ENCODE measurements at places on chromosomes 2 and 18.

GRCh38 chr2:196131949-196132925 is 39.1 kb downstream of the STK17B start:
- DNase-seq, result no peak

GRCh38 chr2:195320413-195320973 is 336.5 kb upstream of the SLC39A10 start:
- DNase-seq, result no peak

DNA sequence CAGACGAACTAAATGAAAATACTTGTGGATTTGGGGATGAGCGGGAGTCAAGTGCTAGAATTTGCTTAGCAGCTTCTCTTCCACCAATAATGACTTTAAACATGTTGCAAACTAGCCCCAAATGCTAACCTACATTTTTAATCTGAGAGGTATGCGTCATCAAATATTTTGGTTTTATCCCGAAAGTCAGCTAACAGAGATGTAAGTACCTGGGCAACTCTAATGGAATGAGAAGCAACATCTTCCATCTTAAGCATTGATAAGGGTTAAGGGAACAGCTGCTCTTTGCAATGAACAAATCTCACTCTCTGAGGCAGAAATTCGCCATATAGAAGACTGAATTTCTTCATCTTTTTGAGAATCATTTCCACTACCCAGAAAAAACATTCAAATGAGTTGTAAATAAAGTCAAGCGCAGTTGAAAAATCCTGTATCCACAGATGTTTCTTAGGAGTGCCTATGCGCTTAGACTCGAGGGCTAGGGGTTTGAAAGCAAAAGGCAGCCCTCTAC is 926 bp upstream of the YPEL5 start:
- DNase-seq, result no peak

DNA sequence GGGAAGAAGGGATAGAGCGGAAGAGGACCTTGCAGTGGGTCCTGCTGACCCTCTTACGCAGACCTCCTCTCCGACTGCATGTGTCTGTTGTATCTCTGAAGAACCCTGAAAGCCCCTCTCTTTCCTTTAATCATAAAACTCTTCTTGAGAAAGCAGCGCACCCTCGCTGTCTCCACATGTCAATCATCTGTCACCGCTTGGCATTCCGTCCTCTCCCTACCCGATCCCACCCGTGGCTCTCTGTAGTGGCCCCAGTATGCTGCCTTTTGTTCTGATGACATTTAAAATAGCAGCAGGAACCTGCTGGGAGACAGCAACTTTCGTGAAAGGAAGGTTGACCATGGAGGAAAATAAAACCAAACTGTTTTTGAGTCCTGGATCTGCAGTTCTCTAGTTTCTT is 582.9 kb upstream of the SALL3 start:
- no peak for DNase-seq

DNA sequence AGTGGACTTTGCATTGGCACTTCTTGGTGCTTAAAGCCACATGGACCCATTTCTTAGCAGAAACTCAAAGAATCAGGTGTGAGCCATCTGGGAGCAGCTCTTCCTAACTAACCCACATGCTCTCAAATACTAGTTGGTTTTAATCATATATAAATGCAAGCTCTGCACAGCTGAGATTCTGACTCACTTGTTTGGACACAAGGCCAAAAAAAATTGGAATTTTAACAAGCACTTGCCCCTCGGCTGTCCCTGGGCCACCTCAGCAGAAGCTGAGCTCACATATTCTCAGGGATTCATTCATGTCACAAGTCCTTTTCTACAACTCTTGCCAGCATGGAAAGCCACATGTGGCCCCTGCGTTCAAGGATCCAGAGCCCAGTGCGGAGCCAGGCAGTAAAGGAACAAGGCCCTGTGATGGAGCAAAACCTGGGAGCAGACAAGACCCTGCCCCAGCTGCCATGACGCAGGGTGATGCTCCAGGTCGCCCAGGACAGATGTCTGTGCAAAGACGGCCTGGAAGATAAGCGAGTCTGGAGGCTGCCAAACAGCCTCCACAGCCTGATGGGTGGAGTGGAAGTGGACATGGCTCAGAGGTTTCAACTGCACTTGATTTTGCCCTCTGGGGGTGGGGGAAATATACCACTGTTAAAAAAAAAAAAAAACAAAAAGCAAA is 266.5 kb downstream of the EIPR1 start:
- DNase-seq, result no peak

GRCh38 chr18:10481831-10482230 is 27.4 kb downstream of the APCDD1 start:
- no peak for DNase-seq

DNA sequence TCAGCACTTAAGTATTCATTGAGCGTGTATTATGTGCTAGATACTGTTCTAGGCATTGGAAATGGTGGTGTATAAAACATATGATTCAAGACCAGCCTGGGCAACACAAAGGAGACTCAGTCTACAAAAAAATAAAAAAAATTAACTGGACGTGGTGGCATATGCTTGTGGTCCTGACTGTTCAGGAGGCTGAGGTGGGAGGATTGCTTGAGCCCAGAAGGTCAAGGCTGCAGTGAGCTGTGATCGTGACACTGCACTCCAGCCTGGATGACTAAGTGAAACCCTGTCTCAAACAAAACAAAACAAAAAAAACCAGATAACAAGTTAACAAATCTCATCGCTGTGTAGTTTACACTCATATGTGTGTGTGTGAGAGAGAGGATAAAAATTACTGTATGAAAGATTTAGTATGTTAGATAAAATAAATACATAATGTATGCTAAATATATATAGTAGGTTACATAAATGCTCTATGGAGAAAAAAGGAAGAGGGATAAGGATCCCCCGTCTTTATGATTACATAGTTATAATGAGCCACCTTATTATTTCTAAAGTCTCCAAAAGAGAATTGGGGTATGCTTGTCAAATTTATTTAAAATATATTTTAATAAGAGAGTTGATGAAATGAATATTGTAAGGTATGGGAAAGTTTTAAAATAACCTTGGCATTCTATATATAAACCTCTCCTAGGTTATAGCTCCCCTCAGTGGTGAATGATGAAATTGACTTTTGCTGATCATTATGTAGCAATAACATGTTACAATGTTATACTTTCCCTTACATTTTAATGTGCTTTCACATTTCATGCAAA is 69.2 kb downstream of the EHBP1 start:
- DNase-seq, result no peak

DNA sequence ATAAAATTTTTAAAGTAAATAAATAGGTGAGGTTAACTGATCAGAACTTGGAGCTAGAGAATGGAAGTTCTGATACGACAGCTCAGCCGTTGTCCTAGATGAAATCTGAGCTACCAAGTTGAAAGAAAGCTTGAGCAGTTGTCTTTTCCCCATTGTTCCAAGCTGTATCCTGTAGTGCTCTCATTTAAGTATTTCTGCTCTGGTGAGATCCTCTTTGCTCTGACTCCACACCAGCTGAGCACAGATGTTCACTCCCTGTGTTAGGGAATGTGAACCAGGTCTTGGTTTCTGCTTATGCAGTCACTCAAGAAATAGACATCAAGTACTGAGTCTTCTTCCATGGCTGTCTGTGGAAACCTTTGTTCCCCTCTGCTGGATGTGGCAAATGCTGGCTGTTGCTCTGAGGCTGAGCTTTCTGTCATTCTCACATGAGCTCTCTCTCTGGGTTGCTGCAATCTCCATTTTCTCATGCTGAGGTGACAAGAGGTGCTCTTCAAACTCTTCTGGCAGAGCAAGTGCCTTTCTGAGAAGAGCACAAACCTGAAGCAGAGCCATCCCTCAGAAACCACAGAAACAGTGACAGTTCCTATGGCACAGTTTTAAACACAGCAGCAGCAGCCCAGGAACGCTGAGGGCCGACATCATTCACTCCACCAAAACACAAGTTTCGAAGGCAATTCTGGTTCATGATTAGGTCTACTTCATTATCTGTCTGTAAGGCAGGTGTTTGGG is 194.1 kb downstream of the SP3 start:
- no peak for DNase-seq

GRCh38 chr2:7567646-7568045 is 650.4 kb downstream of the RNF144A start:
- DNase-seq, result no peak

DNA sequence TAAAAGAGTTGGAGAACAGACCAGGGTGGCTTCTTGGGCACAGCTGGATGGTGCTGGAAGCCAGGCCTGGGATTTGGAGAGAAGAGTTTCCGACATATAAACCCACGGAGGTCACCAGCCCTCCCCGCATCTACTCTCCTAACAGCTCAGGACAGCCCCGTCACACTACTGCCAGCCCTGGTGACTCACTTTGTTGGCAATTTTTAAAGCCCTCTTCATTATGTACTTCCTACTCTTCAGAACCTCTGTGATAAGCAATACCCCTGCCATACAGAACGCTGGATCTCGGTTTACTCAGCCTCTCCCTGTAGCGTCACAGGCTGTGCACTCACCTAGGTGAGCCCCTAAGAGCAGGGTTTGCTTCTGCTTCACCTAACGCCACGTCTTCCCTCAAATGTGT is 48.1 kb downstream of the ID2 start:
- DNase-seq, result no peak

GRCh38 chr18:48996901-48997463 is 46.2 kb upstream of the SMAD7 start:
- no peak for DNase-seq

GRCh38 chr2:230905448-230906421 is 19.3 kb downstream of the GPR55 start:
- no peak for DNase-seq

- DNase-seq, result no peak
Measured at GRCh38 chr2:132384491-132385151, 32.0 kb upstream of the GPR39 start.

GRCh38 chr2:220279372-220279771 is 651.9 kb downstream of the SLC4A3 start:
- no peak for DNase-seq

DNA sequence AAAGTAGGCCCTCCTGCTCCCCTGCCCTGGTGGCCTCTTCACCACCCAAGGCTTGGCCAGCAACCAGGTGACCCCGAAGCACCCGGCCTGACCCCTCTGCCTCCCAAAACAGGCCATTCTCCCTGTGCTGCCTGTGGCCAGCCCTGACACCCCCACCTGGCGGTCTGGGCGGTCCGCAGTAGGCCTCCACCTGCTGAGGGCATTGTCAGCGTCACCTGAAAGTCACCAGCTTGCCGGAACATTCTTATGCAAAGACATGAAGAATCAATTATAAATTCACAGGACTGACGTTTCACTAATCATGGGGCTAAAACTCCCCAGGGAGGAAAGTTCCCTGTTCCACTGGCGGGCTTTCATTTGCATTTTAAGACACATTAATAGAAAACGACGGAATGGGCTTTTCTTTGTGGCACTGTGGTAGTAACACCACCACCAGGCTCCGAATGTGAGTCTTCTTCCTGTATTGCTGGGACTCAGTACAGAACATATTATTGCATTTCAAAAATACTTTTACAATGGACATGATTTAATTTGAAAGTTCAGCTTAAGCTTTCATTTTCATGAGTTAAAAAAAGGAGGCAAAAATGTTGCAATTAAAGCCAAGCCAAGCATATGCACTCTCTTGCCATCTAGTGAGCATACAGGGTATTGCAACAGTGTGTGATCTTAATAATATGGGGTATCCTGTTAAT is 57.4 kb downstream of the ADI1 start:
- DNase-seq, result peak; percentile 16

Data from NCI-H774 (cell line).